Stimulated activated CD8-positive, alpha-beta memory T cell treated with anti-CD3 and anti-CD28 coated beads, Interleukin-7, amount 100 ng/mL, for 1 hour (primary cell): ENCODE measurements at places on chromosomes 16 and 17.

GRCh38 chr17:20314834-20315233 lies 152.5 kb downstream of the LGALS9B start:
- no peak for DNase-seq

GRCh38 chr17:79036596-79036995 lies 12.6 kb downstream of the C1QTNF1 start:
- DNase-seq: no peak

- DNase-seq: no peak
Observed at GRCh38 chr17:81740395-81740961, 28.4 kb downstream of the SLC25A10 start.

DNA sequence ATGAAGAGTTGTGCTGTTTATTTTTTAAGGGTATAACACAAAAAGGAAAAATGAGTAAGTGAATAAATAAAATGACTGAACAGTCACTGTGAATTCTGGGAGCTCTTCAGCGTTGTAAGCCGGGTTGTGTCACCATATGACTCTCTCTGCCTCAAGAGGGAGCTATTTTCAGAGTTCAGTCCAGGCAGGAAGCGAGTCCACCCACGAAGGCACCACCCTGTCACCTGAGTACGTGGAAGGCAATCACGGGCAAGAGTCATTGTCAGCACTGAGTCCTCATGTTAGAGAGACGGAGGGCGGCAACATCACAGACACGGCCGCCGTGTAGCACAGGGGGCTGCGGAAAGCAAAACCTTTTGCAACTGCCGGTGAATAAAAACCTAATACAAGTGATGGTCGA lies 227.6 kb downstream of the UTP18 start:
- no peak for DNase-seq

- no peak for DNase-seq
Observed at GRCh38 chr16:54846766-54847165, 83.9 kb upstream of the IRX5 start.

DNA sequence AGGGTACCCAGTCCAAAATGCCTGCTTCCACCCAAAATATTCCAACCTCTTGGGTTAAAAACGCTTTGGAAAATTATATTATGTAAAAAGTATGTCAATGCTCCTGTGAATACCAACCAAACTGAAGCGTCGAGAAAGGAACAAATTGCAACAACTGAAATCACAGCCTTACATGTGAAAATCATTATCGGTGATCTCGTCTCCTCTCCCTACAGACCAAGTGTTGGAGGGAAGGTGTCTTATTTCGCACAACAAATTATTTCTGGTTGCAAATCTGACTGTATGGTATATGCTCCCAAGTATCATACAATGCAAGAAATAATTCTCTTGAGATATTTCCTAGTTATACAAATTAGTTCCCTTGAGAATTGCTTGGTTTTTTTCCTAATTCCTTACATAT lies 89.3 kb upstream of the CDYL2 start:
- DNase-seq: no peak

- DNase-seq: no peak
Observed at GRCh38 chr17:13329421-13329820, 272.3 kb downstream of the HS3ST3A1 start.
